Fibroblast of mammary gland (primary cell): ENCODE measurements at places on chromosomes 11 and 22.

GRCh38 chr11:65221026-65221425, 39.3 kb downstream of the CAPN1 start:
- no peak for DNase-seq

GRCh38 chr11:132559331-132560036, 972.8 kb downstream of the OPCML start:
- DNase-seq, result no peak

- DNase-seq, result no peak
Observed at GRCh38 chr11:44559207-44559939, 6.1 kb upstream of the CD82 start.

DNA sequence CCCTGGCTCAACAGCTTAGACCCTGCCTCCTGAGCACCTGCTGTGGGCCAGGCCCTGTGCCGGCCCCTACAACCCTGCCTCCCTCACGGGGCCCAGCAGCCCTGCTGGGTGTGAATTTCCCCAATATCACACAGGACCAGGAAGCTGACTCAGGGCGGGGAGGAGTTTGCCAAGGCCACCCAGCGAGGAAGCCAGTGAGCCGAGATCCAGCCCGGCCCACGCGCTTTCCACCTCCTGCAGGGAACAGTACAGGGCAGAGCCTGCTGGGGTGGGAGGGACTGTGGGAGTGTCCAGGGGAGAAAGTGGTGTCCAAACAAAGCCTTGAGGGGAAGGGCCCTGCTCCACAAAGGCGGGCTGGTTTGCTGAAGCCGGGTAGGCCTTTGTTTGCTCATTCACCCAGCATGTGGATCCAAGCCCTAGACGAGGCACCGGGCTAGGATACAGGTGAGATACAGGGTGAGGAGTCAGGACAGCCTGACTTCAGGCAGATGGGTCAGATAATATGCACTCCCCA, 26.8 kb downstream of the RPL3 start:
- peak; percentile 87 for DNase-seq

GRCh38 chr22:50260801-50261614, 475 bp downstream of the MAPK12 start:
- DNase-seq, result peak; percentile 64

- no peak for DNase-seq
Observed at GRCh38 chr22:20244691-20245576, 23.2 kb downstream of the RTN4R start.

GRCh38 chr11:7501894-7502293, 11.9 kb upstream of the PPFIBP2 start:
- no peak for DNase-seq

- no peak for DNase-seq
Observed at GRCh38 chr22:39098026-39098425, 982 bp downstream of the APOBEC3H start.

DNA sequence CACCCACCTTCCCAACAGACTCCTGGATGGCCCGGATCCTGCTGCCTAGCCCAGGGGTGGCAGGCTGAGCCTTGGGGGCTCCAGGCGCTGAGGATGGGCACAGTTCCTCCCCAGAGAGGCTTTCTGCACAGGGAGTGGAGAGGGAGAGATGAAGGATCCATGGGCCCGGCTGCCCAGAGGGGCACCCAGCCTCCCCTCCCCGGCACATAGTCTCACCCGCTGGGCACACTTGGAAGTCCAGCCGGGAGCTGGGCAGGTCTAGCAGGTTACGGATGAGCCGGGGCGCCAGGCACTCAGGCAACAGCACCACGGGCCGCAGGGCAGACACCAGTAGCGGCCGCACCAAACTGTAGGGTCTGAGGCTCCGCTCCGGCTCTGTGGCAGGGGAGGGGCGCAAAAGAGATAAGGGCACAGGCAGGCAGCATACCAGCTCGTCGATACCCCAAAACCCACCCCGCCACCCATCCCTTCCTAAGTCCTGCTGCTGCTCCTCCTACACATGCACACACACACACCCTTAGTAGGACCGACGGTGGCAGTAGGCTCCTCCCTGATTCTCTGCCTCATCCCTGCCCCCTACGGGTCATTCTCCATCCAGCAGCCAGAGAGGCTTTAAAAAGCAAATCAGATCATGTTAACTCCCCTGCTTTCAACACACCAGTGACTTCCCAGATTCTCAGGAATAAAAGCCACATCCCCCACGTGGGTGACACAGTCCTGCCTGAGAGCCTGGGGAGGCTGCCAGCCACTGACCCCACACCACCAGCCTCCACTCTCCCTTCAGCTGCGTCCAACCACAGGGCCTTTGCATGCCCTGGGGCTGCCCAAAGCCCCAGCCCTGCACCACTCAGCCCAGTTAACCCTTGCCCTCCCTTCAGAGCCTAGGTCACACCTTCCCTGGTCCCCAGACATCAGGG, 6.5 kb upstream of the MFNG start:
- peak; percentile 62 for DNase-seq

- DNase-seq, result peak; percentile 54
Observed at GRCh38 chr11:67370351-67371076, 2.9 kb downstream of the CLCF1 start.

- DNase-seq, result peak; percentile 44
Observed at GRCh38 chr11:2885678-2886081, at the start of gene CDKN1C. Gene CDKN1C, minus strand, starts transcription at chr11:2885775. Its CDS starts 319 bp downstream, at chr11:2885456.

DNA sequence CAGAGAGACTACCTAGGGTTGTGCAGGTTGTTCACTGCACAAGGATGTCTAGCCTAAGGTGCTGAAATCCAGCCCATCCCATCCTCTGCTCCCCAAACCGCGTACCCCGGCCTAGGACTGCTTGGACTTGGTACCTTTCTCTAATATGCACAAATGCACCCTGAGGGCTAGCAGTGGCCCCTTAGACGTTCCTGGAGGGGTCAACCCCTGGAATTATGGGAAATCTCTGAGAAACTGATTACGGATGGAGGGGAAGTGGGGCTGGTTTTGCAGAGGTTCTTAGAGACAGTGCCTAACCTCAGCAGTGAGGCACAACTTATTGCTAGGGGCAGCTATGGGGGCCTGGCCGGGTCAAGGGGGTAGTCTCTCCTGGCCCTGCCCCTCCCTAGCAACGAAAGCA, 2.5 kb downstream of the C11orf68 start:
- DNase-seq, result no peak

- DNase-seq, result no peak
Observed at GRCh38 chr22:38953577-38954413, 3.6 kb upstream of the APOBEC3A start.

DNA sequence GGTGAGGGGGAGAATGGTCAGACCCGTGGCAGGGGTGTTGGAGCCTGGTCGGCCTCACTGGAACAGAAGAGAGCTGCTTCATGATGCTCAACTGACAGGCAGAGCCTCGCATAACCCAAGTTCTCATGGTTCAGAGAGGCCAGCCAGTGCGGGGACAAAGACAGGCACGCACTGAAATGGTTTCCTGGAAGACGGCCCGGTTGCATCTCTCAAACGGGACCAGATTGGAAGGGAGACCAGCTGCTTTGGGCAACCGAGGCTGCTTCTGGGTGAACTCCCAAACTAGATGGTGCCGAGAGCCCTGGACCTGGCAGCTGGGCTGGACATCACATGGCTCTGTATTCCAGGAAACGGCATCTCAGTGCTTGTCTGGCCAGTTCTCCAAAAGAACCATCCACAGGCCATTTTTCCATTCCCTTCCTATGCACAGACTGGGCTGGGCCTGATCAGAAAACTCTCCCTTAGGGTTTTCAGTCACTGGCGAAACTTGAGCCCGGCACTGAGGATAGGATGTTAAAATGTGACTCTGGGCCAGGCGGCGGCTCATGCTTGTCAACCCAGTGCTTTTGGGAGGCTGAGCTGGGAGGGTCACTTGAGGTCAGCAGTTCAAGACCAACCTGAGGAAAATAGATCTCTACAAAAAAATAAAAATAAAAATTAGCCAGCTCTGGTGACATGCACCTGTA, 80.1 kb upstream of the PRODH start:
- DNase-seq, result no peak

DNA sequence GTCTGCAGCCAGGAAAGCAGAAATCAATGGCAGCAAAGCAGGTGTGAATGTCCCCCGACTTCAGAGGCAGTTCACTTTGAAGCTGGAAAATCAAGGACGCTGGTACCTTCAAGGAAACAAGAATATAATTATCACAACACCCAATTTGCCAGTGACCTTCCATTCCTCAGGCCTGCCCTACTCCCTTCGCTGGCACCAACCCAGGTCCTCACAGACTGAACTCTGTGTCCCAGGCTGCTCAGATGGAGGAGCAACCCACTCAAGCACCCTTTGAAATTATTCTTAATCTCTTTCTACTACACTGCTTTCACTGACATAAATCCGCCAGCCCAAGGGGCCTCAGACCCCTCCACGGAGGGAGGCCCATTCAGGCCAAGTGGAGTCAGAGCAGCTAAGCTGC, 64.7 kb upstream of the WT1 start:
- DNase-seq, result no peak

- DNase-seq, result no peak
Observed at GRCh38 chr11:131422029-131422428, 51.6 kb downstream of the NTM start.

GRCh38 chr11:34508524-34508923, 5.1 kb downstream of the ELF5 start:
- no peak for DNase-seq

GRCh38 chr22:49044091-49044490, 783.6 kb downstream of the BRD1 start:
- DNase-seq, result no peak

DNA sequence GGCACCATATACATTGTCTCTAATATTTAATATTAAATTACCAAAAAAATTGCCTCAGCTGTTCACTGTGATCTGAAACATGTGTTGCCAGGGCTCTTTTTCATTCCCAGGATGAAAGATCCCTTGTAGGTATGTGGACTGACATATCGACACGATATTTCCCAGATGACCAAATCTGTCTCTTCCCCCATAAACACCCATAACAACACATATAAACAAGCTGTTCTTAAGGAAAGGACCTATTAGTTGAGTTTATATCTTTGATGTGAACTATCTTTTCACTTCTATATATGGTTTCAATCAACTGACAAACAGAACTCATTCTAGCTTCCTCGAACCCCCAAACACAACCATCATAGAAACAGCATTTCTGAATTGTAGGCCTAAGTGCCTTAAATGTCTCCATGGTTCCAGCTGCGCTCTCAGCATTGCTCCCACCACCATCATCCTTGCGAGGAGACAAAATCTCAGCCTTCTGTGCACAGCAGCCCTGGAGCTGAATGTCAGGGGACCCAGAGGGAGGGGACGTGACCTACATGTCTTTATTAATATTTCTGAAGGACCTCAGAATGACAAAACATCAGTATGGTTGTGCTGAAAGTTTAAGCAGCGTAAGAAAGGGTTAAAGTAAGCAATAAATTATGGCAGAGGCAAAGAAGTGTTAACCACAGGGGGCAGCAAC, 67.0 kb downstream of the ETS1 start:
- peak; percentile 43 for DNase-seq

DNA sequence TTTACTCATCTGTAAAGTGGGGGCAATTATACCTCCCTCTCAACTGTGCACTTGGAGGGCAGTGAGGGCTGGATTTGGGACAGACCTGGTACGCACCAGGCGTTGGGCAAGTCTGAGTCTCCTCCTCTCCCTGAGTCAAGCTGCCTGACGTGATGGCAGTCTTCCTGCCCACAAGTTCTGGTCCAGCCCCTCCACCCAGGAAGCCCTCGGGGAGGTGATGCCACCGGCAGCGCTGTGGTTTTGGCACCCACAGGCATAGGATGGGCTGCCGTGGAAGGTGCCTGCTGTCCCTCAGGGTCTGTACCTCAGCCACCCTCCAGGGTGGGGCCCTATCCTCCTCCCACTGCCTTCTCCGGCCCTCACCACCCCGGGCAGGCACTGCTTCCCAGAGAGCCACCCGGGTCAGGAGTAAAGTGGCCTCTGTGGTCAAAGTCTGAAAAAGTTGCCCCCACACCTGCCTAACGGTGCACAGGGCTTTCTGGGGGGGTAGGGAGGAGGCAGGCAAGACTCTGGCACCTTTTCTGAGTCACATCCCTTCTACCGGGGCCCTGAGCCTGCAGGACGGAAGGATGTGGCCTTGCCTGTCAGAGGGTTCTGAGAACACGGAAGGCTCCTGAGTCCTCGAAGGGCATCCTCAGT, 6.5 kb upstream of the APOBEC3H start:
- no peak for DNase-seq

DNA sequence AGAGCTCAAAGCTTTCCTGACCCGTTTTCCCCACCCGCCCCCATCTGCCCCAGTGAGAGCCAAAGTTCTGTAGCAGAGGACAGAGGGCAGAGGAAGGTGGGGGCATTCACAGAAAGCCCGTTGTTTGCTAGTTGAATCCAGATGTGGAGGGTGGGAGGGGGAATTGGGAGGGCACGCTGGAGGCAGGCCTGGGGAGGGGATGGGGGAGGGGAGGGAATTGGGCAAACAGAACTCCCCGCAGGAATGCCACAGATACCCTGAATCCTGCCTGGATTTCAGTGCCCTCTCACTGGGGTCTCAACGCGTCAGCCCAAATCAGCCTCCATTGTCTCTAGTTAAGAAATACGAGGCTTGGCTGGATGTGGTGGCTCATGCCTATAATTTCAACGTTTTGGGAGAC, 12.9 kb upstream of the OAF start:
- DNase-seq, result no peak

GRCh38 chr11:74769055-74769707, 20.5 kb downstream of the RNF169 start:
- DNase-seq, result no peak

DNA sequence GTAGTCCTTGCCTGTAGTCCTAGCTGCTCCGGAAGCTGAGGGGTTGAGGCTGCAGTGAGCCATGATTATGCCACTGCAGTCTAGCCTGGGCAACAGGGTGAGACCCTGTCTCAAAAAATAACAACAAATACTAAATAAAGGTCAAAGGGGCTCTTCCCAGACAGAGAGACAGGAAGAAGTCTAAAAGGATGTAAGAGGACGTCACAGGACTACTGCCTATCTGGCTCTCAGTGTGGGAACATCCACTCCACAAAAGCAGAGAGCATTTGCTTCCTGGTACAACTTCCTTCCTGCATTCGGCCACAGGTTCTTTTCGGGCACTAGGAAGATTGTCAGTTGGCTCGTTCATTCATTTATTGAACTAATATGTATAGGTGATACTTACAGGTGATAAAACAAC, 110.6 kb downstream of the SGSM3 start:
- DNase-seq, result no peak
